ENCODE measurements at places on chromosomes 6 and 20.

DNA sequence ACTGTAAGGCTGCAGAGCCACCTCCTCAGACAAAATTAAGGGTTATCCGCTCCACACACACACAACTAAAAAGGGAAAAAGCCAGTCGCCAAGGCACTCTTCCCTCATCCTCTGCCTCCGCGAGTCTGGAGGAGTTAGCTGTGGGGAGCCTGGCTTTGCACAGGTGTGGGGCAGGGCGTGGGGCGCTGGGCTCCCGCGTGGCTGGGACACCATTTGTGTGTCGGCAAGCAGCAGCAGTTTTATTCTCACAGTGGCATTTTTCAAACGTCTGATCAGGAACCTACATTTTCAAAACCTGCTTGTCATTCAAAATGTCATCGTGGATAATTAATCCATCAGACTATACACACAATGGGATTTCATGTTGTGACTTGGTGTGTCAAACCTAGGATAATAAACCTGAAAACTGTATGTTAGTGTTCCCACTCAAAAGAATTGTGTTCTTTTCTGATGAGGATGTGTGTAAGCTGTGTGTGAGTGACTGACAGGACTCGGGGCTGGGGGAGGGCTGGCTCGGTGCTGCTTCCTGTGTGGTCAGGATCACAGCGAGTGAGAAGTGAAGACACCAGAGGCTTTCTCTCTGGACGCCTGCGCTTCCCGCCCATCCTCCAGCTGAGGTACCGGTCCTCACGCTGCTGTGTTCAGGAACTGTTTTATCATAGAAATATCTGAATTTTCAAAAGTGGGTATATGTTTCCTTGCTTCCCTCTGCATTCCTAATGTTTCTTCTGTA is 83.1 kb downstream of the IRF4 start:
- no peak for DNase-seq

DNA sequence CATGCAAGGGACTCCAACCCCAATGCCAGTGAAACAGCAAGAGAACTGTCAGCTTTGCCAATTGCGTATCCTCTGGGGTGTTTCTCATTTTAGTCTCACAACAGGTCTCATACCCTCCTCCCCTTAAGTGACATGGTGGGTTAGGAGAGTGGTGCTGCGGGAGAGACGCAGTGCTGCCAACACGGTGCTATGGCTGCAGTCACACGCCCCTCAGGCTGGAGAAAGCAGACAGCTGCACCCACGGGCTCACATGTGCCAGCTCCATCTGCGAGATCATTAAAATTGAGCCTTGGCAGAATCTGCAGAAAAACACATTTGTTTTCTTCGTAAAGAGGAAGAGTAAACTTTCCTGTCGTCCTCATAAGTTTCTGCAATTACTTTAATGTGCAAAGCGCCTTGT is 114.7 kb downstream of the ANKRD60 start:
- no peak for DNase-seq

GRCh38 chr6:167151648-167152047 is 6.1 kb downstream of the GPR31 start:
- no peak for DNase-seq

- no peak for DNase-seq
Observed at GRCh38 chr6:26183237-26183580, 96.0 kb downstream of the HFE start.

DNA sequence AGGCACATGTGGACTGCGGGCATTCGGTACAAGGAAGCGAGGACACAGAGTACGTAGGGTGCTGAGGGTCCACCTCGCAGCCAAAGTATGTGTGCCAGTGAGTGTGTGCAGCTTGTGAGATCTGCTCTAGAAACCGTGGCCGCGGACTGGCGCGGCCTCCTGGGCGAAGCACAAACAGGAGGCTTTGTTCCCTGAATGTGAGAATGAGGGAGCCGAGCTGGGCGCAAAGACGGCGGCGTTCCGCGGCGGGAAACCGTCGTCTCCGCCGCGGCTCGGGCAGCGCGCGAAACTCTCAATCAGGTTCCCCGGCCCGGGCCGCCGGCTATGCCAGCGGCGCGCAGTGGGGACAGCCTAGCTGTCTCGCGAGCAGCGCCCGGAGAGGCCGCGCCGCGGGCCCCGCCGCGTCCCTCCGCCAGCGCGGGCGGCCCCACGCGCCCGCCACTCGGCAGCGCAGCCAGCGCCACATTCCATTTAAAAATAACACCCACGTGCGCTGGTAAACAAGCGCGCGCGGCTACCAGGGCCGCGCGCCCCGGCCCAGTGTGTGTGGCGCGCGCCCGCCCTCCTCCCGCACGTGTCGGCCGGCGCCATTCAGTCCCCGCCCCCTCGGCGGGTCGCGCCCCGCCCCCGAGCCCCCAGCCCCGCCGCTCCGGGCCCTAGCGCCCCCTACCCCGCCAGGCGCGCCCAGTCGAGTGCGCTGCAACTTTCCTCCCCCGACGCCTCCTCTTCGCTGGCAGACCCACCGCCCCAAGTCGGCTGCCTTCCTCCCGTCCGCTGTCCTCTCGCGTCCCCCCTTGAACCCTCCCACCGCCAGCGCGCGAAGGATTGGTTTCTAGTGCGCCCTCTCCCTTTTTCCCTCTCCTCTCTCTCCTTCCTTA is 3.0 kb upstream of the FOXO3 start:
- peak; percentile 49 for DNase-seq

- no peak for DNase-seq
Observed at GRCh38 chr20:58471193-58472164, 43.7 kb downstream of the APCDD1L start.

- DNase-seq: no peak
Observed at GRCh38 chr6:169159331-169159730, 94.3 kb downstream of the THBS2 start.

DNA sequence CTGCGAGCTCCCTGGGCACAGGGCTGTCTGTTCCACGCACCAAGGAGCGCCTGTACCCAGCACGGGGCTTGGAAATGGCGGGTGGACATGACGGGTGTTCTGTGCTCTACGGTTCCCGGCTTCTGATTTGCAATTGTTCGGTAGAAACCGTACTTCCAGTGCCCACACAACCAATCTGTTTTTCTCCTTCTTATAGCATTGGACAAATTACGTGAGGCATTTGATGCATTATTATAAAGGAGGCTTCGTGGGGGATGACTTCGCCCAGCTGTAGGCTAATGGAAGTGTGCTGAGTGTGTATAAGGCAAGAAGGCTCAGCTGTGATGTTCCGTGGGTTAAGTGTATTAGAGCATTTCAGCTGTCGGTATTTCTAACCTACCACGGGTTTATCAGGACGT is 9.8 kb upstream of the RPS21 start:
- DNase-seq: no peak

GRCh38 chr20:53656293-53657202 is 62.9 kb upstream of the ZNF217 start:
- DNase-seq: no peak

- DNase-seq: no peak
Observed at GRCh38 chr20:19858466-19859371, 100.7 kb downstream of the RIN2 start.

DNA sequence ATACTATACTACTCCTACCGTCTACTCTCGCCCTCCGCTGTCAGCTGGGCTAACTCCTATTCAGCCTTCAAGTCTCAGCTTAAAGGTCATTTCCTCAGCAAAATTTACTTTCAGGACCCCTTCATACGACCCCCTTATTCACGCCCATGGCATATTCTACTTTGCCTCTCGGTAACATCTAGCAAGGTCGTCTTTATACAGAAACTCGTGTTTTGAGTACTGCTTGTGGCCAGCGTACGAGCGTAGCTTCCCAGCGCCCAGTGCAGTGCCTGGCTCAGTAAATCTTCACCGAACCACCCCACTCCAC is 546 bp downstream of the CRNKL1 start:
- no peak for DNase-seq

DNA sequence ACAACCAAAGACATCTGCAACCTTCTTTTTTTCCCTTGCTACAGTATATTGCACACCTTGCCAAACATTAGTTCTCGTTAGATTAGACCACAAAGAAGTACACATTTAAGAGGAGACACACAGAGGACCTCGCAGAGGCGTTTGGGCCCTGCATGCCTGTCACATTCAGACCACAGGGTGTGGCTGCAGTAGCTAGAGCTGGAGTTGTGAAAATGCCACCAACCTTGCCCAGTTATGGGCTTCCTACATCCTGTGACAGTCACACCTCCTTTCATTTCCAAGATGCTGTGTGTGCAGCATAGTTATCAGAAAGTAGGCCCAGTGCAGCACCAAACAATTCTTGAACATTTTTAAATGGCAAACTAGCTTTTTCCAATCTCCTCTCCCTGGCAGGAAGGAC is 2.4 kb downstream of the SYNE1 start:
- DNase-seq: no peak

GRCh38 chr20:63102721-63103375 is 96.1 kb upstream of the BHLHE23 start:
- DNase-seq: no peak

GRCh38 chr20:1844325-1845162 is 50.7 kb upstream of the SIRPA start:
- DNase-seq: no peak

- DNase-seq: peak; percentile 31
Observed at GRCh38 chr6:118650582-118651281, 659 bp downstream of the CEP85L start.

GRCh38 chr6:35299674-35300073 is 2.1 kb downstream of the DEF6 start:
- no peak for DNase-seq

DNA sequence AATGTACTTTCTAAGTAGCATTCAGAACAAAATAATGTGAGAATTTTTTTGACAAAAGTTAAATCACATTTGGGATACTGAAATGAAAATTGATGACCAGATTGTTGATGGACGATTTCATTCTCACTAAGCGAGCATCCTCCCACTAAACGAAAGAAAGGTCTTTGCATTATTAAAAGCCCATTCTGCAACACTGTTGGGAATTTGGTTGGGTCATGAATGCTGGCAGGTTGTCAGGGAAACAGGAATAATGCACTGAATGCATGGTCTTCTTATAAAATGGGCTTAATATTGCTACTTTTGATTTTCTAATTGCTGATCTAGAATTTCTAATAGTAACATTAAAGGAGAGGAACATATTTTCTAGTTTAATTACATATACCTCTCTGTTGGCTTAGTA is 229.8 kb downstream of the NKAIN2 start:
- no peak for DNase-seq

- no peak for DNase-seq
Observed at GRCh38 chr20:17590245-17590644, 20.4 kb downstream of the DSTN start.
